ENCODE measurements at places on chromosomes 5 and 9.

- DNase-seq: no peak
Measured at GRCh38 chr5:68342693-68343092, 127.1 kb downstream of the PIK3R1 start.

- DNase-seq: no peak
Measured at GRCh38 chr9:123420592-123421111, 64.7 kb downstream of the CRB2 start.

DNA sequence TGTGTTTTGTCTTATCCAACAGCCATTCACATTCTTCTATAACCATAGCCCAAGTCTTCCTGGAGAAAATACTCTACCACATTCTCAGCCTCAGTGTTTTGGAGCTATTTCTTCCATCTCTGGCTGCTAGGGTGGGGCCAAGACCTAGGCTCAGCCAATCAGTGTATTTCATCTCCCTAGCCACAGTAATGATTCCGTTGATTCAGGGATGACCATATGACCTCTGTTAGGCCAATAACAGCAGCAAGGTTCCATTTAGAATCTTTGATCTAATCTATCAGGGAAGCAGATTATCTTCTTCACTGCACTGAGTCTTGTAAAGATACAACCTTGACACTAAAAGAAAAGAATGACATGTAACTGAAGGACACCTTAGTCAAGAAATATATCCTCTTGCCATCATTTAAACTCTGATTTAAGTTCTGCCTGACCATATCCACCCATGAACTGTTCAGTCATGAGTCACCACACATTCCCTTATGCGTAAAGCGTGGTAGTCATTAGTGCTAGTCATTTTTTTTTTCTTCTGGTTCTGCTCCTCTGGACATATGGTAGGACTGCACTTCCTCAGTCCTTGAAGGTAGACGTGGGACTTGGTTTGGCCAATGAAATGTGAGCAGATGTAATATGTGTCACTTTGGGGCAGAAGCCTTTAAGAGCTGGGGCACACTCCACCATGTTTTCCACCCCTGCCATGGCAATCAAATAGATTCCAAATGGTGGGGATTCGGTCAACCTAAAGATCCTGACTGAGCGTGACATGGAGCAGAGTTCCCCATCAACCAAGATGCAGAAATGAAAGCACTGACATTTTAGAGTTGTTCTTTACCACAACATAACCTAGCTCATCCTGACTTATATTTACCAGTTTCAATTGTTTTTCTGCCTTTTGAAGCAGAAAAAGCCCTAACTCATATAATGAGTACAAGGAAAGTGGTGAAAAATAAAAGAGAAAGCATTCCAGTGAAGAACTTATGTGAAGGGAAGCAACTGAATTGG is 12.7 kb upstream of the PRELID2 start:
- no peak for DNase-seq

DNA sequence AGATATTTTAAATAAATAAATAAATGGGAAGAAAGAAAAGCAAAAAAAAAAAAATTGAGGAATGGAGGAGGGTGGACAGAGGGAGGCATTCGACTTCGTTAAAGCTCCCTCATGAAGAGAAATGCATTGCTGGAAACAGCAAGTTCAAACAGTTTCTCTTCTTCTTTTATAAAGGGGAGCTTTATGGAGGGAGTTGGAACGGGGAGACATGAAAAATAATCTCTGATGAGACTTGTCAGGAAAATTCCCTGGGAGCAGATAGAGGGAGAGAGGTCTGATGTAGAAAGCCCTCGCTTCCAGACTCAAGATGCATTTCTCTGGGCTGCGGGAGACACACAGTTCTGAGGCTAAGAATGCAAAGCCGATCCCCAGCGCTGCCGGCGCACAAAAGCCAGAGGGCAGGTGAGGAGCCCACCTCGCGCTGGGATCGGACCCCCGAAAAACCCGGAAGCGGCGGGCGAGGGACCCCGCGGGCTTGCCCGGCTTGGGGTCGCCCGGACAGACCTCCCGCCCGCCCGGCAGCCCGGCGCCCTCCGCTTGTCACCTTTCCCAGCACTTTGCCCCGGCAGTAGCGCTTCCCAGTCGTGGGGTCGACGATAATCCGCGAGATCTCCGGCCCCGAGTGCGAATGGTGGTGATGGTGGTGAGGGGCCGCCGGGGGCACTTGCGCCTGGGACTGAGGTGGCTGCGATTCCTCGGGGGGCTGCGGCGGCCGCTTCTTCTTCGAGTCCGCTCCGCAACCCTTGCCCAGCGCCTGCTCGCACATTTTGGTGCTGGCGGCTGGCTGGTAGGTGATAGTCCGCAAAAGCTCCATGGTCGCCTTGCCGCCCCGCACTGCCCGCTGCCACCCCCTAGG is 512 bp downstream of the PLK2 start:
- peak; percentile 19 for DNase-seq

DNA sequence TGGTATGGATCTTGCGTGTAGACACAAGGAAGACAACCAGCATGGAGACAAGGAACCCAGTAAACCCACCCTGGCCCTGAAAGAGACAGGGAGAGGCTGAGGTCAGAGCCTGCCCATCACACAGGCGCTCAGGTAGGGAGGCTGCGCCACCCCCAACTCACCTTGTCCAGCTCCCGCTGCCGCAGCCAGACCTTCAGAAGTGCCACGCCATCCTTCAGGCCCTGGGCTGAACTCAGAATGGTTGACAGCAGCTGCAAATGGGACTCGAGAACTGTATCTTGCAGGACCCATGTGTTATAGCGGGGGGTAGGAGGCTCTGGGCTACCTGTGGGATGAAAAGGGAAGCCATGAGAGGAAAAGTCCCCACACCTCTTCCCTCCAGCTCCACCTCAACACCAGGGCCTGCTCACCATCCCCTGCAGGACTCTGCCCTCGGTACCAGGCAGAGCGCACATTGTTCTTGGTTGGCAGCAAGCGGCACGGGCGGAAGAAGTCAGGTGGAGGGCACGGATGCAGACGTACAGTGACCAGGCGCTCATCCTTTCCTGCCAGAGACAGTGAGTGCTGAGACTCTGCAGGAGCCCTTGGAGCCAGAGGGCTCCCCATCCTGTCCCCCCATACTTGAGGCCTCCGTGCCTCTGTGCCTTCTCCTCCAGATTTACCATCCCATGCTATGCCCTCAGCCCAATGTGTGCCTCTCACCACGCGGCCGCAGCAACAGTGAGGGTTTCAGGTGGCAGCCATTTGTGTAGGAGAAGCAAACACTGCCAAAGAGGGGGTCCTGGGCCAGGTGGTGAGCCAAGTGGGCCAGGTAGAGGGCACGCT is 4.7 kb downstream of the NOL6 start:
- DNase-seq: no peak

DNA sequence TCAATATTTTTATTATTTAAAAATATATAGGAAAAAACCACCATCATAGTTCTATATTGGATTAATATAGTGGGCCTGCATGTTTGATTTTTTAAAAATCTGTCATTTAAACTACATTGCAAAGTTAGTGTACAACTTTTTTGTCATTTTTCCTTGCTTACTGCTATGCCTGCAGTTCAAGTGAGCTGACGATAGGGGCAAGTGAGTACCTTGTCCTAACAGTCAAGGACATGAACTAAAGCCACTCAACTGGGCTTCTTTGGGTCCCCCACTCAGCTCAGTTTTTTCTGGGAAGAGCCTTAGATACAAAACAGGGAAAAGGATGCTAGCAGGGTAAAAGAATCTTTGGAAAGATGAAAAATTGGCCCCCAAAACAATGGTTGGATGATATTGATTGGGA is 269.9 kb downstream of the MAN2A1 start:
- no peak for DNase-seq

- no peak for DNase-seq
Measured at GRCh38 chr9:76358628-76359280, 35.5 kb downstream of the RFK start.

GRCh38 chr9:36665921-36666431 is 93.3 kb downstream of the MELK start:
- no peak for DNase-seq

- no peak for DNase-seq
Measured at GRCh38 chr9:96726946-96727345, 50.9 kb downstream of the ZNF510 start.

- DNase-seq: no peak
Measured at GRCh38 chr5:5658226-5658625, 235.7 kb downstream of the ICE1 start.

GRCh38 chr9:6014670-6015270 is 654 bp downstream of the RANBP6 start:
- no peak for DNase-seq

- DNase-seq: no peak
Measured at GRCh38 chr9:127637322-127637847, 25.3 kb downstream of the STXBP1 start.

DNA sequence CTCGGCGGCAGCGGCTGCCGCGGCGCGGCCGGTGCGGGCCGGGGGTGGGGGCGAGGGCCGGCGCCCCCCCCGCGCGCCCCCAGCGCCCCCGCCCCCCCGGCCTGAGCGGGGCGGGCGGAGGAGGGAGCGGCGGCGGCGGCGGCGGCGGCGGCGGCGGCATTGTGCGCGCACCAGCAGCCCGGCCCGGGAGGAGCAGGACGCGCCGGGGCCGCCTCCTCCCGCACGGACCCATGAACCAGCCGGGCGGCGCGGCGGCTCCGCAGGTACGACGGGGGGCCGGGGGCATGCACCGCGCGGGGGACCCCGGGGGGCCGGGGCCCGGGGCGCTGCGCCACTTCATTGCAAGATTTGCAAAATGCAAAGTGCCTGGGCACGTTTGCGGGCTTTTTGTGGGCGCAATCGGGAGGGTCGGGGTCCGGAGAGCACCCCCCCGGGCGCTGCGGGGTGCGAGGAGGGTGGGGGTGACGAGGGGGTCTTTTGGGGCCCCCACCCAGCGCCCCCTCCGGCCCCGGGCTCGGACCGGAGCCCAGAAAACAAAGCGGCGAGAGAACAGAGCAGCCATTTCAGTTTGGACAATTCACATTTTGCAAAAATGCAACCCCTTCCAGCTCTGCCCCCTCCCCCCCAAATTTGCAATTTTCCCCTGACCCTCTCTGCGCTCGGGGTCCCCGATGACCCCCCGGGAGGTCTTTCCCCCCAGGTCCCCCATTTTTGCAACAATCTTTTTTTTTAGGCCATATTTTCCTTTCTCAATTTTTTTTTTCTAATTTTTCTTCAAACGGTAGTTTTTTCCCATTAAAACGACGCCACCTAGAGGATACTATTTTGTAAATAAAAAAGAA is at the start of gene ZNF618:
TSS of gene ZNF618 (plus strand) at position 159 of the 842 bp plus-strand sequence. CDS start at position 231, 72 bp downstream.
- DNase-seq: peak; percentile 6

DNA sequence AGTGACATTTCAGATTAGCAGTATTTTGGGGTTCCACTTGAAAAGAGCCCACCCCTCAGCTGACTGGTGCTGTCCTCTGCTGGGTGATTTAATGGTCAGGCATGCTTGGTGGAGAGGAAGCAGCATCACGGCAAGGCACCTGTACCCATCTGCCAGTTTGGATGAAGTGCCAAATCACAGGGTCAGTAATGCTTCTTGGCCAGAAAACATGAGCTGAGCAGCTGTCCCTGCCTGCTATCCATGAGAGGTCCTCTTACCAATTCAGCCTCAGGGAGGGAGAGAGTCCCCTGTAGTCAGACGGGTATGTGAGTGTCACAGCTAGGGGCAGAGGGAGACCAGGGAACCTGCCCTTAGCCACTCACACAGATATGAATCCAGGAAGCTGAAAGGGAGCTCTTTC is 137.9 kb downstream of the SEC61B start:
- DNase-seq: no peak

DNA sequence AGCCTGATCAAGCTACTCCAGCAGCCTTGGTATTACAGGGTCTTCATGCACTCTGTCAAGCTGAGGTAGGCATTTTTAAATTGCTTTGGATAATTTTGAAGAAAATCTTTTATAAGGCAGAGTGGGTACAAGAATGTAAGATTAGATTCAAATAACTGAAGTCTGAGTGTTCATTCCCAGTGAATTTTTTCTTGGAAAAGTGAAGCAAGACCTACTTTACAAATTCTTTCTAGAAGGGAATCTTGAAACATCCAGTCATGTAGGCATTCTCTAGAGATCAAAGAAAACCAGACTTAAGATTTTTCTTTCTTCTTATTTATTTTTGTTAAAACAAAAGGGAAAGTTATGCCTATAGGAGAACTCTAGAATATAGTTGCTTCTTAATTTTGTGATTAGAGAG is 139.0 kb downstream of the FOCAD start:
- DNase-seq: no peak

- no peak for DNase-seq
Measured at GRCh38 chr5:150511578-150512367, 3.8 kb downstream of the NDST1 start.

DNA sequence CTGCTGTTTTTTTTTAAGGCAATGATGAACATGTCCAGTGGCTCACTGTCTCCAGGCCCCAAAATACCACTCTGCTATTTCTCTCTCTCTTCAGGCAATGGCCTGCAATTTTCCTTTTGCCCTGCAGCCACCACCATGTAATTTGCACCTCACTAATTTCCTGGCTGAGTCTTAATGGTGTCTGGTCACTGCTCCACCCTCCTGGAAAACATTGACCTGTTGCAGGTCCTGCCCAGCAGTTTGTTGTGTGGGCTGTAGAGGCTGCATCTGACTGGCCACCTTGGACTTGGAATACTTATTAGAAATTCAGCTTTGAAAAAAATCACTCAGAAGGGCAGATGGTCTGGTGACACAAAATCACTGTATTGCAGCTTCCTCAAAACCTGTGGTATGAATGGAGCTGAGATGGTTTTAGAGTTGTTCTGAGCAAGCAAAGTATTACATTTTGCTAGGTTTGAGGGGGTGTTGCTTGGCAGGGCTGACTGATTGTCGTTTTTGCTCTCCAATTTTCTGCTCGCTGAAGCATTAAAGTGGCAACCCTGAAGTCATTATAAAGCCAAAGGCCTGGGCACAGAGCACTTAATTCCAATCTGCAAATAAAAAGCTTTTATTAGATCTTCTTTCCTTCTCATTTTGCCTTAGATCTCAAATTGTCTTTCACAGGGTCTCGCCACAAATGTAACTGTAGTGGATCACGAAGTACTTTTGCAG is 134.8 kb downstream of the TMEM174 start:
- DNase-seq: no peak

GRCh38 chr9:70113403-70114022 is 69.9 kb downstream of the MAMDC2 start:
- no peak for DNase-seq

GRCh38 chr5:158561562-158562190 is 538.0 kb downstream of the EBF1 start:
- no peak for DNase-seq

GRCh38 chr5:177546258-177546741 is 8.1 kb downstream of the FAM193B start:
- DNase-seq: no peak

DNA sequence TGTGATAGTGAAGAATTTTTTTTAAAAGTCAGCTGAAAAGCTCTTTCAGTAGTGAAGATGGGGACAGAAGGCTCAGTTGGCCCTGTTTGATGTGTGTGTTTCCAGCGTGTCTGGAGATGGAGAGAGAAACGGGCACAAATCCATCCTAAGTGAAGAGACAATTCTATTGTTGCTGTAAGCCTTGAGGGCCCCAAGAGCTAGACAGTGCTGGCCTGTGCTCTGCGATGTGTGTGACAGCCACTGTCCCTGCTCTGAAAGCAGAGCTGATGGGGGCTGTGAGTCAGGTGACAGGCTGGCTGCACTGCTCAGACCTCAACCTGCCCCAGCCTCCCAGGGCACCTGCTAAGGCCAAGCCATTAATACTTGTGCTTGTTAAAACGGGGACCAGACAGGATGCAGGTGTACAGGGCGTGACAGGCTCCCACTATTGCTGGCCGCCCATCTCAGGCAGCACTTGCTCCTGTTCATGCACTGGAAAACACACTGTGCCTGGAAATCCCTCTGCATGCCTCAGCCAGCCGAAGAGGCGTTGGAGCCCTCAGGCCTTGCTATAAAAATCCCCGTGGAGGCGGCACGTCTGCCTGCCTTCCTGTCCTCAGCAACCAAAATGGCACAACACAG is 44.6 kb upstream of the SEMA4D start:
- DNase-seq: no peak

GRCh38 chr5:144698484-144698883 is 527.8 kb downstream of the KCTD16 start:
- DNase-seq: no peak

GRCh38 chr9:116589392-116590354 is 97.4 kb upstream of the TRIM32 start:
- no peak for DNase-seq
